Activated T-cell treated with anti-CD3 and anti-CD28 coated beads, Interleukin-2, amount 50 U/mL, for 72 hours (primary cell): ENCODE measurements at places on chromosomes 16 and 17.
A peak's percentile ranks its signal among the peaks of the same experiment; 100 is the strongest.

DNA sequence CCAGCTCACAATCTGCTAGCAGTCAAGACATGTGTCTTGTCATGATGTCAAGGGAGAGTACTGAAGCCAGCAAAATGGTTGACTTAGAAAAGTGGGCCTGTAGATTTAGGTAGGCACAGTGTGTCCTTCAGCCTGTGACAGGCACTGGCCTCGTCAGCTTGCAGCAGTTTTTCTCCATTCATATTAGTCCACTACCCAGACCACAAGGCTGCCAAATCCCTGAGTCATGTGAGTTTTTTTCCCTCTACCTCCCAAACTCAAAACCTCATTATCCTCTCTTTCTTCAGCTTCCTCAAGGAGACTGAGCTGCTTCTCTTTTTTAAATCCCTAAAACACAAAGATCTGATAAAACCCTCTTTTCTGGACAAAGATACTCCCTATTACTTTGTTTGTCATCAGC lies 102.6 kb upstream of the HS3ST3A1 start:
- DNase-seq, result no peak

GRCh38 chr17:7262935-7263800 lies 890 bp upstream of the CLDN7 start:
- DNase-seq, result no peak

DNA sequence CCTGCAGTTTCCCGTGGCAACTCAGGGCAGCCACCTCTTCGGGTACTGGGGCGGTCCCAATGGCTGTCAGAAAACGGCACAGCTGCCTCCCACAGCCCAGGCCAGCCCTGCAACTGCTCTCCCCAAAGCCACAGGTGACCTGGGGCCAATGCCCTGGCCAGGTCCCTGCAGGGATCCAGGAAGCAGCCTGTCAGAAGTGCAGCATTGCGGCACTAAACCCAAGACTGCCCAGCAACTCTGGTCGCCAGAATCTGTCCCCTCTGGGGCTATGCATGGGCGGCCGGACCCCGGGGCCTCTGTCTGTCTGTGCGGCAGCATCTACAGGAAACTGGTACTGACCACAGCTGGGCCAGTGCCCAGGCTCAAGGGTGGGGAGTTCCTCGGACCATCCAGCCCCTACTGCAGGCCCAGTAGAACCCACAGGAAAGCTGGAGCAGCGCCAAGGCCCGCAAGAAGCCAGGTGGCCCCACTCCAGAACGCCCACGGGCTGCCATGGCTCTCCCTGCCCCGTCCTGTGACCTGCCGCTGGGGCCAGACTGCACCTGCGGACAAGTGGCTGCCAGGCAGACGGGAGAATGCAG lies 5.5 kb downstream of the CYBC1 start:
- no peak for DNase-seq

- peak; percentile 24 for DNase-seq
Measured at GRCh38 chr16:53744449-53744848, 40.5 kb downstream of the FTO start.

- DNase-seq, result no peak
Measured at GRCh38 chr17:57881143-57881542, 31.3 kb upstream of the MRPS23 start.

DNA sequence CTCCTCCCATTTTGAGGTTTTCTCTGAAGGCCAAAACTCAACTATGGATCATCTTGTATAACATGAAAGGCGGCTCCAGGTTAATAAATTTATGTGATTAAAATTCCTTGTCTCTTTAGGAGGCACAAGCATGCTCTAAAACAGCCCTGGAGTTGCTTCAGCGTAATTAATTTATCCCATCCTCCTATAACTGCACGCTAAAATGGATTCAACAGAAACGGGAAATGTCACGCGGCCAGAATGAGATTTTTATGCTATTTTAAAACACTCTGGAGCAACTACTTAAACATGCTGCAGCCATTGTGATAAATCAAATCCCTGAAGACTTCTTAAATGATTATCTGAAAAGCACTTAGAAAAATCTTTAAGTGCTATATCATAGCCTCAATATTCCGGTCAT lies 106.6 kb downstream of the ADAMTS18 start:
- no peak for DNase-seq

GRCh38 chr16:64531401-64531800 lies 590.5 kb downstream of the CDH11 start:
- no peak for DNase-seq

DNA sequence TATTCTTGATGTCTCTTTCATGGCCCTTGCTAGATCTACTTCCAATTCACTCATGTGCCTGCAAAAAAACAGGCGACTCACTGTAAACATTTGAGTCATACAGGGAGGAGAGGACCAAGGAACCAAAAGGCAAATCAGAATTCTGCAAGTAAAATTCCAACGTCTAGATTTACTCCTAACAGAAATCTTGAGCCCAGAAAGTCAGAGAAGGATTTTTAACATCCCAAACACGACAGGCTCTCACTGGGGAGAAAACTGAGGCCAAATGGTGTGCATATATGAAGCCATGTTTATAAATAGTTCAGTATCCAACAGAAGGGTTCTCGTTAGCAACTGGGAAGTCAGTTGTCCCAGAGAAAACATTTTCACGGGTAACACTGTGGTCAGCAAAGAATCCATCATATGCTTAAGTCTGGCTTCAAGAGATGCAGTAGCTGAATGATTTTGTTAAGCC lies 40.1 kb downstream of the LITAF start:
- DNase-seq, result no peak

GRCh38 chr17:29042679-29043538 lies at the start of gene PIPOX:
Gene PIPOX (plus strand): TSS chr17:29043141. CDS start chr17:29043226, 85 bp downstream.
- no peak for DNase-seq

- DNase-seq, result no peak
Measured at GRCh38 chr17:40824015-40824832, 1.8 kb upstream of the KRT10 start.

GRCh38 chr17:3827124-3827773 lies 18.8 kb downstream of the NCBP3 start:
- DNase-seq, result peak; percentile 80

DNA sequence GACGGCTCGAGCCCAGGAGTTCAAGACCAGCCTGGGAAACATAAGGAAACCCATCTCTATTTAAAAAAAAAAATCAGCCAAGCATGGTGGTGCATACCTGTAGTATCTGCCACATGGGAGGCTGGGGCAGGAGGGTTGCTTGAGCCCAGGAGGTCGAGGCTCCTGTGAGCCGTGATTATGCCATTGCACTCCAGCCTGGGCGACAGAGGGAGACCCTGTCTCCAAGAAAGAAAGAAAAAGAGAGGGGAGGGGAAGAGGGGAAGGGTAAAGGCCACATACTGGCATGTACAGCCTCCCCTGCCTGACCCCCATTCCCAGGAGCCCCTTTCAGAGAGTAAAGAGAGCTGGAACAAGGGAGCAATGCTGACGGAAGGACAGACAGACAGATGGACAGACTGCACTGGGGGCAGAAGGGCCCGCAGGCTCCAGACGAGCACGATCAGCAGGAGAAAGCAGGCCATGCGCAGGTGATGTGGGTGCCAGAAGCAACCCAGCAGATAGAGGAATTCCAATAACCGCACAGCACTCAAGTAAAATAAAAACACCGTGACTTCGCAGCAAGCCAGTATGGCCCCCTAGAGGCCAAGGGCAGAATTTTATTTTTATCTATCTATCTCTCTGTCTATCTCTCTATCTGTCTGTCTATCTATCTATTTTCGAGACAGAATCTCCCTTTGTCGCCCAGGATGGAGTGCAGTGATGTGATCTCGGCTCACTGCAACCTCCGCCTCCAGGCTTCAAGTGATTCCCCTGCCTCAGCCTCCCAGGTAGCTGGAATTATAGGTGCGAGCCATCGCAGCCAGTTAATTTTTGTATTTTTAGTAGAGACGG lies 27.1 kb upstream of the SNN start:
- peak; percentile 36 for DNase-seq

- no peak for DNase-seq
Measured at GRCh38 chr16:62638964-62639870, 603.0 kb upstream of the CDH8 start.

- no peak for DNase-seq
Measured at GRCh38 chr16:68234188-68235107, 1.5 kb downstream of the ESRP2 start.

GRCh38 chr17:38599398-38599856 lies 6.3 kb downstream of the SRCIN1 start:
- DNase-seq, result no peak

DNA sequence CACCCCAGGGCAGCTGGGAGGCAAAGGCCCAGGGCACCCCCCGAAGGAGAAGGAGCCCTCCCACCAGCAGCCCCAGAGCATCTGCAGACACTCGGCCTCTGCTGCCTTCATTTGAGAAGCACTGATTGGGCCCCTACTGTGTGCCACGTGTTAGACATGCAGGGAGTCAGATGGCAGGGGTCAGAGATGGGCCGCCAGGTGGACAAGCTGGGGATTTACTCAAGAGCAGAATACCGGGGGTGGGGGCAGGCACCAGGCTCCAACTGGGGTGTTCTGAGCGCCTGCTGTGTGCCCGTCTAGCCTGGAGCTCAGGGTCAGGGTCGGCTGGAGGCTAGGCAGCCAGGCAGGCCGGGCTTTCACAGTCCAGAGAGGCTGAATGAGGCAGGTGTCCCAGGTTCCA lies 18.7 kb downstream of the TPSG1 start:
- no peak for DNase-seq

GRCh38 chr17:77882481-77883212 lies 75.9 kb upstream of the TNRC6C start:
- peak; percentile 90 for DNase-seq

DNA sequence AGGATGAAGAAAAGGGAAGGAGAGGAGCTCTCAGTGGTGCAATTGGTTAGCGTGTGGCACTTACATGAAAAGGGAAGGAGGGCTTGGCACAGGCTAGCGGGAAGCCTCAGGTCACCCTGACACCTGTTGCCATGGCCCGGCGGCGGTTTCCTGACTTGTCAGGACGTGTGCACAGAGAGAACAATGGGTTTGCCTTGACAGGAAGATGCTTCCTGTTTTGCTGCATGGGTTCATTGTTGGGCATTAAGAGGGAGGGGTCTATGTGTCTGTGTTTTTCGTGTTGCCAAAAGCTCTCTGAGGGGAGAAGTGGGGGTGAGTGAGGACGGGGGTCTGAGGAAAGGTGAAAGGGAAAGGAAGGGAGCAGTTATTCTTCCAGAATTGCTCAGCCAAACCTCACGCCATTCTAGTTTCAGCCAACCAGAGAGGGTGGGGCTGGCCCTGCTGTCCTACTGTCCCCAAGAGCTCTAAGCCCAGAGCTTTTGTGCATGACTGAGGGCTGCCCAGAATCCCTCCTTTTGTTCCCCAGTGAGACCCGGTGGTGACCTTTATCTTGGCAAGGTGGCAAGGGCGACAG lies 17.1 kb upstream of the CCR7 start:
- DNase-seq, result peak; percentile 61

DNA sequence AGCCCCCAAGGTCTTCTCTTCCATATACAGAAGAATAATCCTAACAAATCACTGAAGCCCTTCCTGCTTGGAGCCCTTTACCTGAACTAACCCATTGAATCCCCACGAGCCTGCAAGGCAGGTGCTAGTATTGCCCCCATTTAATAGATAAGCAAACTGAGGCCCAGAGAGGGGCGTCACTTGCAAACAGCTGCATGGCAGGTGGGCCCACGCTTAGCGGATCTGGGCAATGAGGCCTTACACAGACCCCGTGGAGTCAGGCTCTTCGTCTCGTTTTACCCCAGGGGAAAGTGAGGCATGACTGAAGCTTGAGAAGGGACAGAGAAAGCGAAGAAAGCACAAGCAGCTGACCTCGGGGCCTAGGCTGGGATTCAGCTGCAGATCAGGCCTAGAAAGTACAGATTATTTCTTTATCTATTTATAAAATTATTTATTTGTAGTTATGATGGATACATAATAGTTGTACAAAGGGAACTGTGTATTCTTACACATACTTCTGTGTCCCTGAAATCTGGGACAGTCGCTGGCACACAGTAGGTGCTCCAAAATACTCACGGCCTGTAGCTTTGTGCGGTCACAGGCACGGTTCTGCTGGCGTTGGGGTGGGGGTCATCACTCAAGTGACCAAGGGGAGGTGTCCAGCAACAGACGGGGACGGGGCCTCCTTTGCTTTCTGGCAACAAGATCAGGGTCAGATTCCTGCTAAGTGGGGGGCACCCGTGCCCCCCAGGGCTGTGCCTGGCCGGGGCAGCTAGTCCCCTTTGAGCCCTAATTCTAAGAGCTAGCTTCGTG lies 223.2 kb upstream of the GSE1 start:
- DNase-seq, result no peak

- no peak for DNase-seq
Measured at GRCh38 chr17:29094101-29094708, 51.3 kb downstream of the PIPOX start.

DNA sequence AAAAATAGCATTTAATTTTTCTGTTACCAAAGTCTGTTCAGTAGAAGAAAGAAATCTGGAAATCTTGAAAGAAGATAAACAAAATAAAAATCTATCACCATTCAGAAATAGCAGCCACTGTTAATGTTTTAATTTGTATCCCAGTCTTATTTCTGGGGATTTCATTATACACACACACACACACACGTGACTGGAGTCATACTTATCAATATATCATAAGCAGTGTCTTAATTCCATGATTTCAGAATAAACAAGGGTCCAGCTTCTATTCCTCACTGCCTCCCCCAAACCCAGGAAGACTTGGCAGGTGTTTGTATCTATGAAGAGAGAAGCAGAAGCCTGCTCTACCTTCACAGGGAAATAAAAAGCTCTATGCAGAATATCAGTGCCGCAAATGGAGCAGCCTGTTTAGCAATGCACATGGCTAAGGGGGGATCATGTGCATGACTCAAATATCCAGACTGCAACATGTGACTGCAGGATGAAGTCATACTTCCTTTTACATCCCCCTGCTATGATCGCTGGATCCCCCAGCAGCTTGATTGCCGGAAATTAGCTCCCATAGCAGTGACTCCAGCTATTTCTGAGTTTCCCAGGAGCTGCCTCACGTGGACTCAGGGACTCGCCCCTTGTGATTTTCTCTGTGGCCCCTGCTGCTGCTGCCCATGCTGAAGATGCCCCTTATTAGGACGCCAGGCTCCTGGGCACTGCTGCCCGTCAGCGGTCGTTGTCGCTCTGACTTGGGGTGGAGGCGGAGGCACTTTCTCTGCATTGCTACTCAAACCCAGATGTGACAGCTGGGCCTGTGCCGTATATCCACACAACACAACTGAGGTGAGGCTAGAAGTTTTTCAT lies 341.0 kb downstream of the CPPED1 start:
- no peak for DNase-seq

- no peak for DNase-seq
Measured at GRCh38 chr16:1367486-1368174, 15.9 kb downstream of the GNPTG start.

GRCh38 chr17:74752415-74752814 lies 4.0 kb downstream of the NHERF1 start:
- no peak for DNase-seq

GRCh38 chr17:29588562-29589411 lies 661 bp downstream of the GIT1 start:
- DNase-seq, result peak; percentile 69

- no peak for DNase-seq
Measured at GRCh38 chr17:39351508-39351907, 49.9 kb downstream of the FBXL20 start.
